T-helper 2 cell (primary cell): ENCODE measurements at places on chromosomes 2 and 18.

GRCh38 chr2:14654835-14655282, 22.3 kb downstream of the LRATD1 start:
- no peak for DNase-seq

DNA sequence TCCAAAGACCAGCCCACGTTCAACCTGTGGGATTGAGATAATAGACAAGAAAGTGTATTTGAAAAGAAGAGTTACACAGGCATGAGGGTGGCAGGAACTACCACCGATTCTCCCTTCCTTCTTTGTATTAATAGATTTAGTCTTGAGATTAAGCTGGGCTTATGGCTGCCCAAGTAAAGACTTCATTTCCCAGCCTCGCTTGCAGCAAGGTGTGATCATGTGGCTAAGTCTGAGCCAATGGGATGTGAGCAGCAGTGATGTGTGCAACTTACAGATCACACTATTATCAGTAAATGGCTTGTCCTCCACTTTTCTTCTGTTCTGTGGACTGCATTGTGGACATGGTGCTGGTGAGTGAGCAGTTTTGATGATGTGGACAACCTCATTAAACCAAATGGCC, 101.7 kb downstream of the POLR1A start:
- DNase-seq = no peak

DNA sequence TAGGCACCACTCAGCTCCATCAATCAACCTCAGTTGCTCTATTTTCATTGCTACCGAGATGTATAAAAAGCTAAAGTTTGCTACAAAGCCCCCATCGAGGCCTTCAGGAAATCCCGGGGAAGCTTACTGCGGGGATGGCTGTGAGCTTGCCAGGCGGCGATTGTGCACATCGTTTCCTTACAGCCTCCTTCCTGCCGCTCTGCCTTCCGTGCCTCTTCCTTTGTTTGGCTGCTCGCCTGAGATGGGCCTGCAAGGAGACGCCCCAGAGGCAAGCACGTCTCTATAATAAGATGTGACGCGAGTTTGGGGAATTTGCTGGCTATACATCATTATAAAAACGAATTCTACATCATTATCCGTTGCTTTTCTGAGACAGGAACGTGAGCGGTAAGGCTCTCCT, 41.6 kb downstream of the DHRS9 start:
- no peak for DNase-seq

DNA sequence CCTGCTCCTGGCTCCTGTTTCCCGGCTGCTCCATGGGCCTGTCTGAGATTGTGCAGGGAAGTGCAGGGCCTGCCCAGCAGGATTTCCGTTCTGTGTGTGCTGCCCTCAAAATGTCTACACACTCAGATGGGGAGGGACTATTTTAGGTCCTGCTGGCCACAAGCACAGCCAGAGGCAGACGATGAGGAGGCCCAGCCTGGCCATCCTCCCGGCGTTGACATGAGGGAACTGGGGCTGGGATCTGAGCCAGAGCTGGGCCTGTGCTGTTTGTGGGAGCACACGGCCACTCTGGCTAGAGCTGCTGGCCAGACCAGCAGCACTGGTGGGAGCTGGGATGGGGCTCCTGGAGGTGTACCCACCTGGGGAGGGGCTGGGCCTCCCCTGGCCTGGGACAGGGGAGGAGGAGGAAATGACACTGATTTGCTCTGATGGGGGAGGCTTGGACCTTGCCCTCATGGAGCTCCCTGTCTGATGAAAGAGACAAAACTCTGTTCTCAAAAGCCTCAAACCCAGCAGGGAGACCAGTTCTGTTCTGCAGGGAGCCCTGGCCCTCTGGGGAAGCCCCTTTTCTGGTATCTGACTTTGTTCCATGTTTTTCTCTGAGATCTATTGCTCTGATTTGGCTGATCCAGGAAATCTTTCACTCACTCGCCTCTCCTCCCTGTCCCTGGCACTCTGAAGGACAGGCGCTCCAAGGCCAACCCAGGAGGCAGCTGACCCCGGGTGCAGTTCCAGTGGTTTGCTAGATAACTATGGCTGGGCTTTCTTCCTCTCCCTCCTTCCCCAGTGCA, 161.8 kb downstream of the DYSF start:
- no peak for DNase-seq

GRCh38 chr2:215746887-215747615, 266.3 kb downstream of the MREG start:
- no peak for DNase-seq

- no peak for DNase-seq
Observed at GRCh38 chr2:70799706-70800105, 9.3 kb upstream of the FIGLA start.

GRCh38 chr2:120262761-120263428, 10.2 kb downstream of the RALB start:
- no peak for DNase-seq

GRCh38 chr2:47843407-47843806, 60.5 kb downstream of the MSH6 start:
- DNase-seq = no peak

GRCh38 chr2:150479075-150479915, 8.2 kb downstream of the RND3 start:
- no peak for DNase-seq

GRCh38 chr18:37412333-37412732, 153.3 kb downstream of the CELF4 start:
- no peak for DNase-seq

GRCh38 chr2:98875746-98876145, 60.3 kb downstream of the CRACDL start:
- DNase-seq = no peak

GRCh38 chr2:239385096-239386000, 15.5 kb downstream of the HDAC4 start:
- DNase-seq = no peak

GRCh38 chr2:67479261-67479660, 82.1 kb downstream of the ETAA1 start:
- no peak for DNase-seq

- no peak for DNase-seq
Observed at GRCh38 chr2:231069379-231070054, 12.8 kb downstream of the PSMD1 start.
